ENCODE measurements at places on chromosomes 16 and 17. TPM values are rescaled to one million over a fixed set of nuclear protein-coding genes. Genes with fewer than 3 reads are reported as not detected.

- DNase-seq, result no peak
Measured at GRCh38 chr17:72419866-72420774, 299.3 kb downstream of the SOX9 start.

GRCh38 chr17:77472468-77473310 lies 331.9 kb downstream of the SEC14L1 start:
- DNase-seq, result no peak

Gene HS3ST2
- total RNA-seq, result 41.3 TPM

Gene TNFRSF17
- not detected for total RNA-seq

GRCh38 chr16:46859719-46860152 lies 24.4 kb upstream of the GPT2 start:
- no peak for DNase-seq

DNA sequence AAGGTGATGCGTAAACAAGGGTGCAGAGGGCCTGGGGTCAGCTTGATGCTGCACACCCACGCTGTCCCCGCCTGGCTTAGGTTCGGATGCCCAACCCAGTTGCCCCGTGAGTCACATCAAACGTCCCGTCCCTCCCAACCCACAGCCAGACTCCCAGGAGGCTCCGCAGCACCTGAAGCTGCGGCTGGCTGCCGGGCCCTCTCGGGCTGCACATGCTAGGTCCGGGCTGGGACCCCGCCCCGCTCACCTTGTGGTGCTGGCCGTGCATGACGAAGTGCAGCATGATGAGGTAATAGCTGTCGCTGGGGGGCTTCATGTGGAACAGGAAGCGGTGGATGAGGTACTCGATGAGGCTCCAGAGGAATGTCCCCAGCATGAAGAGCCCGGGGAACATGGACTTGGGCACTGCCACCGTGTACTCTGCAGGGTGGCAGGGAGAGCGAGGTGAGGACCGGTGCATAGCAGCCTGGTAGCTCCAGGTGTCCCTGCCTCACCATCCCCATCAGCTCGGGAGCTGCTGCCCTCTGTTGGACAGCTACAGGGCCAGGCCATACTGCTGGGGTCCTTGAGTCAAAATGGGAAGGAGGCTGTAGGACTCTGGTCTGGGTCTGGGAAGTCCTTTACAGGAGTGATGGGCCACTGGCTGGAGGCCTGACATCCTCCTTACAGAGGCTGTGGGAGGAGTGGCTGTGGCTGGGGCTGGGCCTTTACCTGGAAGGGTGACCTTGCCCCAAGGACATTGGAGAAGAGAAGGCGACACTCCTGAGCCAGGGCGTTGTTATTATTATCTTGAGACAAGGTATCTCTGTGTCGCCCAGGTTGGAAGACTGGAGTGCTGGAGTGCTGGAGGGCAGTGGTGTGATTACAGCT lies 18.3 kb upstream of the MLKL start:
- no peak for DNase-seq

GRCh38 chr16:83609178-83609577 lies 198.6 kb upstream of the HSBP1 start:
- no peak for DNase-seq

Gene NOB1
- 24.6 TPM for total RNA-seq

DNA sequence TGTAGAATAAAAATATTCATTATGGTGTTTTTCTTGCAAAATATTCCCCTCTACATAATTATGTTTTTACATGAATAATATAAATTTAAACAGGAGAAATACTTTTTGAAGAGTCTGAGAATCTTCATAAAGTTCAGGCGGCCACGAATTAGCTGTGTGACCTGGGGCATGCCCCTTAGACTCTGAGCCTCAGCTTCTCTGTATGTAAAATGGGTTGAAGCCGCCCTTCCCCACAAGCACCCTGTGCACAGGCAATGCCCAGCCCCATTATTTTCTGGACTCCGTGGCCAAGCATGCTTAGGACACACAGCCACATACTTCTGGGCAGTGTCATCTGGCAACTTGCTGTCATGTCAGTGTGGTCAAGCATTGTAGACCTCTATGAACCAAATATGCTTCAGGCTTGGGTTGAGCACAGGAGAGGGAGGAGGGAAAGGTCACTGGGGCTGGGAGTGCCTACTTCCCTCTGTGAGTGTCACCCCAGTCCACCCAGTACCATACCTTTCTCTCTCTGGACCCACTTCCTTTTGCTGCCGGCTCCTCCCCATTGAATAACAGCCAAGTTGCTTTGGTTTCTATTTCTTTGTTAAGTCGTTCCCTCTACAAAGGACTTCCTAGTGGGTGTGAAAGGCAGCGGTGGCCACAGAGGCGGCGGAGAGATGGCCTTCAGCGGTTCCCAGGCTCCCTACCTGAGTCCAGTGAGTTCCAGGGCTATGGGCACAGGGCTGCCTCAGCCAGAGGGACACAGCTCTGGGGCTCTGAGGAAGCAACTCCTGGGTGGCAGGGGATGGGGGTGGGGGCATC lies at the start of gene LGALS9:
Gene LGALS9 (plus strand): TSS at position 582 of the 804 bp plus-strand sequence. CDS start 78 bp downstream, at position 660.
- no peak for DNase-seq

GRCh38 chr17:58677194-58677880 lies 14.5 kb downstream of the TEX14 start:
- no peak for DNase-seq

DNA sequence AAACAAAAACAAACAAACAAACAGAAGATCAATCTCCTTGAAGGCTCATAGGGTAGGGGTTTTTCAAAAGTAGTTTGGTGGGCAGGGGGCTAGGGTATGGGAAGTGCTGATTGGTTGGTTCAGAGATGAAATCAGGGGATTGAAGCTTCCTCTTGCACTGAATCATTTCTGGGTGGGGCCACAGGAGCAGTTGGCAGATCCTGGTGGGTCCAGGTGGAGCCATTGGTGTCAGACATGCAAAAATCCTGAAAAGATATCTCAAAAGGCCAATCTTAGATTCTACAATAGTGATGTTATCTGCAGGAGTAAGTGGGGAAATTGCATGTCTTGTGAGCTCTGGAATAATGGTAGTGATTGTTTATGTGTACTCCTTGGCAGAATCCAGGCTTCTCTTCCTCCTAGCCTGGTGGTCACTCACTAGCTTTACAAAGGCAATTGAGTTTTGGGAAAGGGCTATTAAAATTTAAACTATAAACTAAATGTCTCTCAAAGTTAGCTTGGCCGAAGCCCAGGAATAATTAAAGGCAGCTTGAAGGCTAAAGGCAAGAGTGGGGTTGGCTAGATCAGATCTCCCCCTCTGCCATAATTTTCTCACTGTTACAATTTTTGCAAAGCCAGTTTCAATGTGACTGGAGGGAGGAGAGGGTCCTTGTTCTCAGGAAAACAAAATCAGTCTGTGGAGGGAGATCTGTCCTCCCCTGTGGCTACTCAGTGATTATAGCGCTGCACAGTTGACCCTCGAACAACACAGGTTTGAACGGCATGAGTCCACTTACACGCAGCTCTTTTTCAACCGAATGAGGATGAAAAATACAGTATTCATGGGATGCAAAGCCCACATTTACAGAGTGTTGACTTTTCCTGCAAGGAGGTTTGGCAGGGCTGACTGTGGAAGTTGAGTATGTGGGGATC lies 45.2 kb downstream of the RNF112 start:
- no peak for DNase-seq

All from dorsolateral prefrontal cortex (tissue), 122 donors.